ENCODE measurements at places on chromosomes 2 and 18.

DNA sequence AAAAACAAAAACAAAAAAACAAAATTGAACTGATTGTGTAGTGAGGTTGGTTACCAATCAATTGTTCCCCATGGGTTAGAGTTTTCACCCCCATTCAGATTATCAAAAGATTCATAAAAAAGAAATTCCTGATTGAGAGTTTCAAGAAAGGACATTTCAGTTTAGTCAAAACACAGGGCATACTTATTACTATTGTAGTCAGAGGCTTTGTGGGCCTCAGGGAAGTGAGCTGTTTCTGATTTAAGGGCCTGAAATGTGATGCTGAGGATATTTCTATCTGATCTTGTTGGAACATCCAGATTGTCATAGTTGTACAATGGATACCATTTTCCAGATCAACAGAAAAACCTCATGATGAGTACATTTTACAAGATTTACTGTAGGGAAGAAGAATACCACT is 368.1 kb upstream of the NETO1 start:
- no peak for DNase-seq

GRCh38 chr2:155080373-155080772 is 381.9 kb downstream of the KCNJ3 start:
- no peak for DNase-seq

- DNase-seq, result no peak
Observed at GRCh38 chr2:11534746-11535484, 1.1 kb downstream of the GREB1 start.

DNA sequence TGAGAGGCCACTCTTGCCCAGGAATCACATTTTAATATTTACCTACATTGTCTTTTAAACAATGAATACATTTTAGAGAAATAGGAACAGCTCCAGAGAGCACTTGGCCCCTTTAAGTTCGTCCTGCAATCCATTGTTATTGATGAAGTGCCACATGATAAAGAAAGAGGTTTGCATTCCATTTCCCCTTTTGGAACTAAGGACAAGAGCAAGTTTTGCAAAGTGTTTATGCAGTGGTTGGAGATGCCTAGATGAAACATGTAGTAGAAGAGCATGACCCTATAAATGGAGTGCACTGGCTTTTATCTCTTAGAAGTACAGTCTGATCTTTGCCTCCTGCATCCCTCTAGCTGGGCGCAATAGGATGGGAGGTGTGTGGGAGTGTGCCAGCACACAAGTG is 118.7 kb upstream of the CNTNAP5 start:
- no peak for DNase-seq

GRCh38 chr2:63863707-63864106 is 22.0 kb downstream of the UGP2 start:
- DNase-seq, result no peak

GRCh38 chr18:31610286-31611205 is 18.9 kb downstream of the TTR start:
- DNase-seq, result no peak

- DNase-seq, result no peak
Observed at GRCh38 chr18:79914614-79915160, 36.8 kb downstream of the SLC66A2 start.

GRCh38 chr2:44799105-44799504 is 142.4 kb upstream of the SIX3 start:
- DNase-seq, result no peak

- DNase-seq, result no peak
Observed at GRCh38 chr18:62081248-62081647, 105.6 kb downstream of the PIGN start.

GRCh38 chr2:58019229-58019628 is 27.4 kb upstream of the VRK2 start:
- DNase-seq, result no peak

GRCh38 chr2:65678779-65679391 is 246.5 kb upstream of the SPRED2 start:
- DNase-seq, result no peak
